Stimulated activated CD8-positive, alpha-beta memory T cell treated with anti-CD3 and anti-CD28 coated beads, Interleukin-15, amount 100 ng/mL, for 24 hours (primary cell): ENCODE measurements at places on chromosomes 4 and X.

DNA sequence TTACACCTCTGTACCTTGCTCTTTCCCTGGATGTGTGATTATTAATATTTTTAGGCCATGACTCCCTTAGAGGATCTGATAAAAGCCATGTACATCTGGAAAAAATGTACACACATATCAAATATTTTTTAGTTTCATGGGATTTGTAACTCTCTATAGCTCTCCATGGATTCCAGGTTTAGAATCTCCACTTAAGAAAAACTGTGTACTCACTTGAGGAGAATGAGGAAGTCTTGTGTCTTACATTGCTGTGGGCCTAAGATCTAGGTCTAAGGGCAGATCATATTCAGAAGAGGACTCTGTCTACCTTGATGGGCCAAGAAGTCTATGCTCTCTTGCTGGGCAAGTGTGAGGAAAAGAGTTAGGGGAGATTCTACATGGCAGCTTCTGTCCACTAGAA lies 98.0 kb downstream of the RRAGB start:
- DNase-seq, result no peak

DNA sequence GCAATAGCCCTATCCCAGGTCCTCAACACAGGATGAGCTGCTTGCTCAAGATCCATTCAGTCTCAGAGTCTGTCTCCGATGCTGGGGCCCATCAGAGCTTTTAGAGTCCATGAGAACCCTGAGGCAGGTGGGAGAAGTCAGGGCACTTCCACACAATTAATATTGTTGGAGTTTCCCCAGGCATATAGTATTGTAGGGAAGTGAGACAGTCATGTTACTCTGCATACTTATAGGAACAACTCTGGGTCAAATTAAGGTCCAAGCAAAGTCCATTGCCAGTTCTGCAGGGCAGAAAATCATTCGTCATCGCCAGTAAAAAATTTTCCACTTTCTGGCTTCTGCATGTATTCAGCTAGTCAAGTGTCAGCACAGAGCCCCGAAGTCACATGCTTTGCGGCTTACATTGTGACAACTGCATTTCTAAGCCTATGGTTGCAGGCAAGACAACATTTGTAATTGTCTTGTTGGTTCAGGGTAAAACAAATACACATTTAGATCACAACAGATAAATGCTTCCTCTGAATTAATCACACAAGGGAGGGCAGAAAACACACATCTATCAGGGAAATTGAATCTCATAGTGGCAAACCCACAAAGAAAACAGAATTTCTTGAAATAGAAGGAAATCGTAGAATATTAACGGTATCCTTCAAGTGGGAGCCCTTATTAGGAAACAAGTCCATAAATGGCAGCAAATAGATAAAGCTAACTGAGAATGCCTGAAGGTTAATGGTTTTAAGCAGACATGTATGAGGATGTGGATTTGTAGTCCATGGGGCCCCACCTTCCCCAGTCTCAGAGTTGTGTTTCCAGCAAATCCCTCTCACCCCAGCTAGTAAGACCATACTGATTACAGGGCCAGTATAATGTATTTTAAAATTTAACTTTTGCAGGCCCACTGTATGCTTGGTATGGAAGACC lies 412.1 kb upstream of the RASGEF1B start:
- DNase-seq, result no peak

- DNase-seq, result no peak
Observed at GRCh38 chrX:84168095-84168494, 19.9 kb downstream of the RPS6KA6 start.

- DNase-seq, result no peak
Observed at GRCh38 chrX:22520128-22520828, 247.6 kb downstream of the CBLL2 start.

- DNase-seq, result no peak
Observed at GRCh38 chr4:134505511-134505910, 303.9 kb upstream of the PABPC4L start.

- no peak for DNase-seq
Observed at GRCh38 chrX:4935846-4936245, 1222.4 kb upstream of the PRKX start.

- DNase-seq, result no peak
Observed at GRCh38 chr4:1305781-1306455, 16.2 kb downstream of the MAEA start.

GRCh38 chr4:187208651-187209050 lies 485.0 kb upstream of the FAT1 start:
- DNase-seq, result no peak

GRCh38 chr4:7323872-7324650 lies 110.7 kb downstream of the PSAPL1 start:
- DNase-seq, result no peak

DNA sequence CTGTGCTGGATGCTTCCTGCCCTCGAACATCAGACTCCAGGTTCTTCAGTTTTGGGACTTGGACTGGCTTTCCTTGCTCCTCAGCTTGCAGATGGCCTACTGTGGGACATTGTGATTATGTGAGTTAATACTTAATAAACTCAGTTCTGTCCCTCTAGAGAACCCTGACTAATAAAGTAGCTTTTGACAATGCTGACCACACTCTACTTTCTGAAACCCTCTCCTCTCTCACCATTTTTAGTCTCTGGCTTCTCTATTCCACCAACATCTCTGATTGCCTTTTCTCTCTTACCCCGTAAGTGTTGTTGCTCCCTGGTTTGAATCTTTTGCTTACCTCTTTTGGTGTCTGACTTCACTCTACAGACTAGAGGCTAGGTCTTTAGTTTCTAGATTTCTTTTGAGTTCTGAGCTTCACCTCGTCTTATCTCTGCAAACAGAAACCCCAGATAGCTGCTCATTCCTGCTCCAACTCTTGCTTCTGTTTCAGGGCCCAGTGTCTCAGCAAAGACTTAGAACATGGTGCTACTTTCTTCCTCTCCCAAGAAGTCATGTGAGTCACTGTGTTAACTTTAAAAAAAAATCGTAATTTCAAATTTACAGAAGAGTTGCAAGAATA lies 11.4 kb downstream of the TMSB4X start:
- no peak for DNase-seq

GRCh38 chr4:26866203-26866602 lies 5.6 kb downstream of the STIM2 start:
- no peak for DNase-seq

DNA sequence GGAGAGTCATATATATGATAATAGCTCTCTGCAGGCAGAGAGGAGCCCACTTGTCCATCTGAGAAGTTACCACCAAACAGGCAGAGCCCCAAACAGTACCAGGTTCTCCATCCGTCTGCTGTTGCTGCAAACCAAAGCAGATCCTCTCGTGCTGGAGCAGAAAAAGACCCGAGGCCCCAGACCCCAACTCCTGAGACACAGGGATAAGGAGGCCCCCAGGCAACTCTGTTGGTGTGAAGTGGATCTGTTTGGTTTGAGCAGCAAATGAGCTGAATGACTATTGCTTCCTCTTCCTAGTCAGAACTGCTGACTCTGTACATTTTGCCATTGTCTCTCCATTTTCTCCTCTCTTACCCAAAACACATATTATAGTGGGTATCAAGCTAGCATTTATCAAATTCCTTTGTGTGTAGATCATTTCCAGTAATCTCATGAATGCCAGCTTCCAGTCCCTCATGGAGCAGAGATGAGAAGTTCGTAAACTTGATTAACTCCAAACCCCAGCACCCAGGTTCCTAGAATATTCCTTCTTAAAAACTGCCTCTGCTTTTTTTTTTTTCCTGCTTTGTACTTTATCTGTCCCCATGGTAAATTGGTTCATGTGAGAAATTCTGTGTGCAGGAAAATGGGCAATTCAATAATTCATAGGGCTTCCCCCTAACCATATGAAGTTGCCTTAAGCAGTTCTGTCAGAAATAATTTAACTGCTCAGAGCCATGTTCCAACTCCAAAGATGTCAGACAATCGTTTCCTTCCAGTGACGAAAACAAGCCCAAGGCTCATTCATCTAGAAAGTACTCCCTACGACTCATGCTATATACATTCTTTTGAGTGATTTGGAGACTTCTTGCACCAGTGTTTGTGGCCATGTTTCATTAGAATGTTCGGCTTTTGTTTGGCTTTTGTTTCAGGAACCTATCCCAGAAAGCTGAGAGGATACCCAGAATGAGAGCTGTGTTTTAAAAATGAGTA lies 98.6 kb upstream of the ATXN3L start:
- DNase-seq, result no peak

GRCh38 chr4:37540486-37540885 lies 145.7 kb downstream of the RELL1 start:
- no peak for DNase-seq

GRCh38 chr4:155618183-155618838 lies 48.3 kb upstream of the GUCY1A1 start:
- DNase-seq, result no peak

DNA sequence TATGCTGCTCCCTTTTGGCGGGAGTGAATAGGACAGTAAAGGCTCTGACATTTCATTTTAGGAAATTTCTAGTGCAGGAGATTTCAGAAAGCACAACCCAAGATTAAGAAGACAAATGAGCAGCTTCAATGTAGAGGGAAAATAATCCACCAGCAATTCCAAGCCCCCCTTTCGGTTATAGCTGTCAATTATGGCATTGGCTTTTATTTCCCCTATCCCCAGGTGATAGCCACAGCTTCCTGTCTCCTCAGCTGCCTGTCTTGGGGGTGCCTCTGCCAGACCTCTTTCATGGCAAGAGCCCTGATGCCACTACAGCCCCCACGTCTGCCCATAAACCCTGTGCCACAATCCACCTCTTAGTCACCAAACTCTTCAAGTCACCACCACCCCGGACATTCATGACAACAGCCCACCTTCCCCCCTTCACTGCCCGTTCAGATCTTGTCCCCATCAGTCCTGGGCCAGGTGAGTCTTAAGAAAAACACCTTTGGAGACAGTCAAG lies 48.4 kb upstream of the CLNK start:
- DNase-seq, result no peak

GRCh38 chr4:173924561-173924960 lies 358.9 kb downstream of the FBXO8 start:
- no peak for DNase-seq

DNA sequence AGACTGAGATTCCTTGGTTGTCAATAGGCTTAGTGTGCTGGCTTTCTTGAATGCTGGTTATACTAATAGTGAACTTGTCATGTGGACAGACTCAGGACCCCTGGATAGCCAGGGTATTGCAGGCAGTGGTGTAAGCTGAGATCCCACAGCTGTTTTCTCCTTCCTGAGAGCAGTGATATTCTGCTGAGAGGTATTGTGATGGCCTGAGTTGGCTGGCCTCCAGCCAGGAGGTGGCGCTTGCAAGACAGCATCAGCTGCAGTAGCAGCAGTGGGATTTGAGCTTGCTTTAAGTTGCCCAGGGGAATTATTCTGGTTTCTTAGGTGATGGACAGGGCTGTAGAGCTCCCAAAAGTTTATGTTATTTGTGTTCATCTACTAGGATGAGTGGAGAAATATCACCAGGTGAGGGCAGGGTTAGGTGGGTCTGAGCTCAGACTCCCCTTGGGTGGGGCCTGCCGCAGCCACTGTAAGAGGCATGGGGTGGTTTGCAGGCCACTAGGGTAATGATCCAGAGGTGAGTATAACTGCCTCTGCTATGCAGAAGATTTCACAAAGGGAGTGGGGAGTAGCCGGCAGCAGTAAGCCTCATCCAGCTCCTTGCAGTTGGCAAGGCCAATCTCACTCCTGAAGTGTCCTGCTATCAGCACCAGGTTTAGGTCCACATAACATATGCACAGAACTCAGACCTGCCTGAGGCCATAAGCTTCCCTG lies 66.2 kb downstream of the IL15 start:
- DNase-seq, result no peak

GRCh38 chr4:154329268-154329868 lies 162.2 kb downstream of the DCHS2 start:
- DNase-seq, result no peak

DNA sequence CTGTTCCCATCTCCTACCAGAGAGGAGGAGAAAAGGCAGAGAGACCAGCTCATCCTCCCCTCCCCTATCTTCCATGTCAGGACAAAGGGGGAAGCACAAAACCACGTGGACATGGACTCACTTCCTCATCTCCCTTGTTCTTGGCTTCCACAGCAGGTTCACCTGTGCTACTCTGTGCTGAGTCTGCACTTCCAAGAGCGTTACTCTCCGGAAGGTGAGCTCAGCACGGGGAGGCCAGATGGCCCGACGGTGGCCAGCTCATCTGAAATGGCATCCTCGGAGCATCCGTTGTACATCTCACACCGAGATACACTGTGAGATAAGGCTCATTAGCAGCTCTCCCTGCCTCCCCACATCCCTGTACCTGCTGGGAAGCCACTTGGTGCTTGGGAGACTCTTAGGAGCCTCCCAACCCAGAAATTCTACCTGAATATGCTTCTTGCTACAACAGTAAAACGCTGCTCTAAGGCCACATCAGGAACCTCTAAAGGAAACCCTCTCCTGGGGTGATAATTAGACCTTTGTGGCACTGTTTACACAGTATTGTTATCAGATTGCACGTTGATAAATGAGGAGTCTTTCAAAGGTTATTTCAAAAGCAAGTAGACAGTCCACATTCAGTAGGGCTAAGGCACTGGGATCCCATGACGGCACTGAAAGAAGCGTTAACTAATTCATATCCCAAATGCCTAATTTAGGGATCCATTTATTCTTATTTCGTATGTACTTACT lies 19.4 kb downstream of the LGI2 start:
- no peak for DNase-seq

DNA sequence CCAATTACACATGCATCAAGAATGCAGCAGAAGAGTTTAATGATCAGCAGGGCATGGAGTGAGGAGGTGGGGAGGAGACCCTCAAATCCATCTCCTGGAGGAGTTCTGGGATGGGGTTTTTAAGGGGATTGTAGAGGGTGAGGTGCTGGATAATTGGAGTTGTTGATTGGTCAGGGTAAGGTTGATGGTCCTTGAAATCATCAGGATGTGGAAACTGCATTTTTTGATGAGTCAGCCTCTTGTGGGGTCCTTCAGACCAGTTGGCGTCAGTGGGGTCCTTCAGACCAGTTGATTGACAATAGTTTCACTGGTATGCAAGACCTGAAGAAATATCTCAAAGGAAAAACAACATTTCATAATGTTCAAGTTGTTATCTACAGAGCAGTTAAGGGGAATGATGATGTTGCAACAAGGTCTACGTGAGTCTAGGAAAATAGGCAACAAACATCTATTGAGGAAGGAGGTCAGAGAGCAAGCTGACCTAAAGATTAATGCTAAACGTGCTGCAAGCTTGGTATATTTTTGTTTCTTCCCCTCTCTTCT lies 88.3 kb downstream of the NRK start:
- no peak for DNase-seq

DNA sequence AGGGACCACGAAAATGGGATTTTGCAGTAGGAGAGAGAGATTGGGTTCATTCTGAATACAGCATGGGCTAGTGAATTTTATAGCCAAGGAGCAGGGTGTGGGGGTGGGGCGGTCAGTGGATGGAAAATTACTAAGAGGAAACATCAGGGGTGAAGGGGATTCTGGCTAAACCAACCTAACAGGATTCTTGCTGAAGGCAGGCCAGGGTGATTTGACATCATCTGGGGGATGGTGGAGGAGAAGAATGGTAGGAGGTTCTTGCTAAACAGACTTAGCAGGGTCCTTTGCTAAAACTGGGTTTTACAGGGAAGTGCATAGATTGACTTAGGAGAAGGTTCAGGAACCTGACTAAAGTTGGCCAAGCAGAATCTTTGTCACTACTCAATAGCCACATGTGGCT lies 91.9 kb downstream of the DNAAF6 start:
- DNase-seq, result no peak
